Daoy (cell line): ENCODE measurements at places on chromosomes 2 and 18. TPM values are rescaled to one million over a fixed set of nuclear protein-coding genes. Genes with fewer than 3 reads are reported as not detected.

- no peak for DNase-seq
Observed at GRCh38 chr18:68769461-68769860, 28.4 kb upstream of the CCDC102B start.

DNA sequence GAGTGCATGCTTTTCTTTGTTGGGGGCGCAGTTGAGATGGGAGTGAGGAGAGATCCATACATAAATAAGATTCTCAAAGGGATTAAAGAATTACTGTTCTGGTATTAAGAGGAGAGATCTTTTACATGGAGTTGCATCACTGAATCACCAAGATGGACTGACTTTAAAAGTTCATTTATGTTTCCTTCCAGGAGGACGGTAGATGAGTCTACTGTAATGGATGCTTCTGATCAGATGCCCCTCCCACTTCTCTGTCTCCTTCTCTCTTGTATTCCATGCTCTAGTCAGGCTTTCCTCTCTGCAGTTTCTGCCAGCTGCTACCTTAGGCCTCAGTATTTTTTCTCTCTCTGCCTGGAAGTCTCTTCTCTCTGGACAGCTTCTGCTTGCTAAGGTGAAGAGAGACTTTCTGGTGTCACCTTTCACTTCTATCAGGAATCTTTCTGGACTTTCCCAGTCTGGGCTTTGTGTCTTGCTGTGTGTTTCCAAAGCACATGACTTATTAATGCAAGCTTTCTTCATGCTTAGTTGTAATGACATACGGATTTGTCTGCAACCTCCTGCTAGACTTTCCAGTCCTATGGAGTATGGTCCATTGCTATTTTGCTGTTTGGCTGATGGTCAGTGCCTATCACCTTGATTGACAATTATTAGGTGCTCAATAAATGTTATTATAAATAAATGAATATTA is 23.6 kb downstream of the FAM171B start:
- DNase-seq: no peak

GRCh38 chr2:43268066-43268953 is 41.9 kb upstream of the ZFP36L2 start:
- no peak for DNase-seq

- DNase-seq: no peak
Observed at GRCh38 chr2:233416199-233416598, 61.9 kb downstream of the DGKD start.

DNA sequence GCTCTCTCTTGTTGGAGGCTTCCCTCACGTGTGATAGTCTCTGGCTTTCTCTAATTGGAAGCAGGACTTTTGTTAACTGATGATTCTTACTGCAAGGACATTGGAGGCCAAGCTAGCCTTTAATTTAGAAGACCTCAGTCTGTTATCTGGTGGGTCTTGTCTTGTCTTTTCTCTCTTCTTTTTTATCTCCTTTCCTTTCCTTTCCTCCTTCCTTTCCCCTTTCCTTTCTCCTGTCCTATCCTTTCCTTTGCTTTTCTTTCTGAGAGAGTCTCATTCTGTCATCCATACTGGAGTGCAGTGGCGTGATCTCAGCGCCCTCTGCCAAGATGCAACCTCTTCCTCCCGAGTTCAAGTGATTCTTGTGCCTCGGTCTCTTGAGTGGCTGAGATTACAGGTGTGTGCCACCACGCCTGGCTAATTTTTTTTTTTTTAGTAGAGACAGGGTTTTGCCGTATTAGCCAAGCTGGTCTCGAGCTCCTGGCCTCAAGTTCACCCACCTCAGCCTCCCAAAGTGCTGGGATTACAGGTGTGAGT is 18.1 kb downstream of the CCNYL1 start:
- no peak for DNase-seq

- DNase-seq: no peak
Observed at GRCh38 chr2:235573331-235574221, 79.7 kb downstream of the AGAP1 start.

DNA sequence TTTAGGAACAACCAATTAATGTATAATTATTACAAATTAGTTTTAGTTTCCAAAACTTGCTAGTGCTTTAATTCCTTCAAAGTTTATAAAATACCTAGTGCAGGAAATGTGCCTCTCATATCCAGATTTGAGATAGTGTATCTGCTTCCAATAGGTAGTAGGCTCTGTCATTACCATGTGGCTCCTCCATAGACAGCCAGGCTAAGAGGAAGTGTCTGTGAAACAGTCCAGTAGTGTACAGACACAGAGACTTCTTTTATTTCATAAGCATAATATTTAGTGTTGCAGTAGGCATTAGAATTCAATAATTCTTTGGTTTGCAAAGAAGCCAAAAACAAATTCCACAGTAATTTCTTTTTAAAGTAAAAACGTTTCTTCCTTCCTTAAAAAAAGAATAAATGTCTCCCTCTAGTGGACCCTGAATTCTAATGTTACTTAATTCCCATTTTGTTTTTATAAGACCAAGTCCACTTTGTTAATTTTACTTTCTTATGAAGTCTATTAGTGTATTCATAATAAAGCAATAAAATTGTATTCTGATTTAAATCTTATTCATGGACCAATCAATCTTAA is 101.2 kb downstream of the NEB start:
- no peak for DNase-seq

DNA sequence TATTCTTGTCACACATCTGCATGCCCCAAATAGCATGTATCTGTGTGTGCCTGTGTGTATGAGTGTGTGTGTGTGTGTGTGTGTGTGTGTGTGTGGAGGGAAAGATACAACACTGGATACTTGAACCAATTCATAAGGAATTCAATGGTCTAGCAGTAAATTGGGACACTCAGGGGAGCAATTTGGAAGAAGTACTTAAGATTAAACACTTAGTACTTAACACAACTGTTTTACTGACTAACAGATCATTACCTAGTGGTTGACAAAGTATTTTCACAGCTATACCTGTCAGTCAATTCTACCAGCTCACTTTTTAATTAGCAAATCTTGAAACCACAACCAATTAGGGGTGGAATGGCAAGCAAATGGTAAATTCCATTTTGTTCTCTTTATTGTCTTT is 1024.1 kb downstream of the TMEM182 start:
- DNase-seq: no peak

DNA sequence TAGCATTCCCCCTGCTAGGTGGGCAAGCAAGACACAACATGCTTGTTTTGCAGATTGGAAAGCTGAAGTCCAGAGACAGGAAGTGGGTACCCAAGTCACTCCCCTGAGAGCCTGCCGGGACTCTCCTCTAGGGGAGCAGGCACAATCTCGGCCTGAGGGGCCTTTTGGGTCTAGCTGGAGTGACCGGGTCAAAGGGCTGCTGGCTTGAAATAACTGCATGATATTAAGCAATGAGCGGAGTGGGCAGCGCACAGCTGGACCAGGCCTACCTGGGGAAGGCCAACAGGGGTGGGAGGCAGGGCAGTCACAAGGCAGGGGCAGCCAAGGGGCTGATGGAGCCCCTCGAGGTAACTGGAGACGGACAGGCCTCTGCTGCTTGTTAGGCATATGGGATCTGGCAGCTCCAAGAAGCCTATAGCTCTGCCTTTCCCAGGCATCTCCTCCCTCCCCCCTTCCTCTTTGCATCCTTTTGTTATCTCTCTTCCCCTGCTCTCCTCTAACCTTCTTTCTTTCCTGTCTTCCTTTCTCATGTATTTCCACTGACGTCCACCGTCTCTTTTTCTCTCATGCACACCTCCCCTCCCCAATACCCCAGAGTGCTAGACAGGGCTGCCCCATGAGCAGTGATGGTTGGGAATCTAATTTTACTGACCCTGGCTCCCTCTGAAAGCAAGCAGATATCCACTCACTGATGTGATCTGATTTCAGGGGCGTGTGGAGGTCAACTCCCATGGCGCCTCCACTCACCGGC is 237.5 kb downstream of the LOXHD1 start:
- no peak for DNase-seq

DNA sequence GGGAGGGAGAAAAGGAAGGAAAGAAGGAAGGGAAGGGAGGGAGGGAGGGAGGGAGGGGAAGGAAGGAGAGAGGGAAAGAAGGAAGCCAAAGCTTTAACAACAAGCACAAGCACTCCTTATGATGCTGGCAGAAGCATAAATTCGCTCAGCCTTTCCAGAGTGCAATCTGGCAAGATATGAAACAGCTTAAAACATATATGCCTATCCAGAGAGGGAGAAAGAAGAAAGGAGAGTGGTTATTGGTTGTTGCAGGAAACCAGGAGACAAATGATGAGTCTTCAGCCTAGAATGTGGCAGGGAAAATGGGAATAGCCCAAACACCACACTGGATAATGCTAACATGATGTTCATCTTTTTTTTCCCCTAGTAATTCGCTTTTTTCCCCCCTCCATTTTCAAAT is 64.0 kb downstream of the STPG4 start:
- no peak for DNase-seq

GRCh38 chr2:18518116-18519111 is 42.0 kb downstream of the RDH14 start:
- peak; percentile 15 for DNase-seq

- DNase-seq: peak; percentile 87
Observed at GRCh38 chr2:226800941-226801784, 1.5 kb upstream of the IRS1 start.

DNA sequence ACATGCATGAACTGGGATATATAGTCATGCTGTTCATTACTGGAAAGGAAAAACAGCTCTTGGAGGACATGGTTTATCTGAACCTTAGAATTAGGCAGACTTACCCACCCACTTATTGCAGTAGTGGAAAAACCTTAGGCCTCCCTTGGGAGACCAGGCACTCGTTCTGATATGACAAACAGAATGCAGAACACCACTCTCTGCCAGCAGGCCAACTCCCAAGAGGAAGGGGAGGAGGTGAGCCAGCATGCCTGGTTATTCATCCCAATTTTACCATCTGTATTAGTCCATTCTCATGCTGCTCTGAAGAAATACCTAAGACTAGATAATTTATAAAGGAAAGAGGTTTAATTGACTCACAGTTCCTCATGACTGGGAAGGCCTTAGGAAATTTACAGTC is 17.5 kb downstream of the C18orf63 start:
- DNase-seq: no peak

- peak; percentile 60 for DNase-seq
Observed at GRCh38 chr2:88247531-88247930, 77.4 kb downstream of the THNSL2 start.

- peak; percentile 47 for DNase-seq
Observed at GRCh38 chr2:54858021-54858681, 134.7 kb downstream of the EML6 start.

- DNase-seq: no peak
Observed at GRCh38 chr2:6111781-6112261, 419.6 kb downstream of the SOX11 start.

DNA sequence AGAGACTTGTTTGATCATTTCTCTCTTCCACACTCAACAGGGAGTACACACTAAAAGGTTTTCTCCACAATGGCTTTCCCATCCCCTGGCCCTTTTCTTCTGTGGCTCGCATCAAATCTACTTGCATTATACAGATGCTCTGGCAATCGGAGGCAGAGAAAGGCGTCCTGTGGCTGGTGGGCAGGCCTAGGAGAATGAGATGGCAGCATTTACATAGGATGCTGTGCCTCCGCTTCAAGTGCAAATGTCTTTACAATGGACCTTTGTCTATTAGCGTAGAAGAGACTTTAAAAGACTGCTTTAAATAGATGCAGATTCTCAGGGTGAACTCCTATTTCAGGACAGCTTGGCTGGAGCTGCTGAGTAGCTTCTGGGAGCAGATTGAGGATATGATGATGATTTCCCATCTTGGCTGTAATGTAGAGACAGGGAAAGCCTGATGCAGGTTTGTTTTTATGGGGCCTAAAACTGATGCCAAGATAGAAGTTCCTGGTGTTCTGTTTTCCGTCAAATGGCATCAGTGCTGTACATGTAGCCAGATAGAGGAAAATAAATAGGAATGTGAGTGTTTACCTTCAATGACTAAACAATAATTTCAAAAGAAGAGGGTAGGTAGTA is 423.4 kb downstream of the RND3 start:
- no peak for DNase-seq

GRCh38 chr18:12766986-12767433 is 64.2 kb downstream of the PSMG2 start:
- no peak for DNase-seq

GRCh38 chr18:32906506-32907310 is 133.9 kb upstream of the KLHL14 start:
- peak; percentile 25 for DNase-seq

- no peak for DNase-seq
Observed at GRCh38 chr2:30261695-30262211, 30.4 kb downstream of the LBH start.

DNA sequence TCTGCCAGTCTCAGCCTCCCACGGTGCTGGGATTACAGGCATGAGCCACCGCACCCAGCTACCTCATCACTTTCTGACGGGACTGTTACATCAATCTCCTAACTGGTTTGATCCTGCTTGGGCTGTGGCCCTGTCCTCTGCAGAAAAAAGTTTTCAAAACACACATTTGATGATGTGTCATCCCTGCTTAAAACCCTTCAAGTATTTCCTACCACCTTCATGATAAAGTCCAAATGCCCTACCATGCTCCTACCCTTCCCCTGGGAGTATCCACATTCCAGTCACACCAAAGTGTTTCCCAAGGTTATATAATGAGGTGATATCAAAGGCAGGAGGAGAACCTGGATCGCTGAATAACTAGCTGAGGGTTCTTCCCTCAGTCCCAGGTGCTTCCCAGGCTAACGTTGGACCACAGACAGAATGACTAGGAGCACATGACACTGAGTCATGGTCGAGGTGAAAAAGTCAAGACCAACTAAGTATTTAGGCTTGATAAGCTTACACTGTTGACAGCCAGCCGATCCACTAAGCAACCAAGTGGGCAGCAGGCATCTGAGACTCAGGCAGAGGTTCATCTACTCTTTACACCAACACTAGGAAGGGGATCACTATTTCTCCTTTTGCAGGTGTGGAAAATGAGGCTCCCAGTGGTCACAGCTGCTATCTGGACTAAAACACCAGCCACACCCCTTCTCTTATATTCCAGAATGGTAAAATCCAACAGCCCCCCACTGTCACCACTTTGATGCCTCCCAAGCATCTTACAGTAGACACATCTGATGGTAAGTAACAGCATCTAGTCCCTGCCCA is 31.8 kb downstream of the CYRIA start:
- DNase-seq: peak; percentile 75

DNA sequence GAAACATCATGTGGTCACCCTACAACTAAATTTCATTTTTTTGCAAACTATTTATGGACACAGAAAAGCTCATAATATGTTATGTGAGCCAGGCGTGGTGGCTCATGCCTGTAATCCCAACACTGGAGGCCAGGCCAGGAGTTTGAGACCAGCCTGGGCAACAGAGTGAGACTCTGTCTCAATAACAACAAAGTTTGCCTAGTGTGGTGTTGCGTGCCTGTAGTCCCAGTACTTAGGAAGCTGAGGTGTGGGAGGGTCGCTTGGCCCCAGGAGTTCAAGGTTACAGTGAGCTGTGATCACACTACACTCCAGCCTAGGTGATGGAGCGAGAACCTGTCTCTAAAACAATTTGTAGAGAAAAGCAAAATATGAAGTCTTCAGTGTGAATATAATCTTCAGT is 5.8 kb downstream of the IAH1 start:
- no peak for DNase-seq

The MGAT4A gene
- 3.9 and 7.7 TPM in 2 replicates for total RNA-seq

The INPP5D gene
- not detected in 2 replicates for total RNA-seq

The SNRNP200 gene
- total RNA-seq: 29.2 and 34.9 TPM in 2 replicates

The CYBRD1 gene
- total RNA-seq: 10.2 and 12.3 TPM in 2 replicates

The EVX2 gene
- total RNA-seq: not detected in 2 replicates

The MARCO gene
- not detected in 2 replicates for total RNA-seq

The SAG gene
- total RNA-seq: not detected in 2 replicates

The POTEI gene
- 0.06 and 0.40 TPM in 2 replicates for total RNA-seq

The CENPA gene
- total RNA-seq: 25.3 and 27.9 TPM in 2 replicates

The CEBPZ gene
- total RNA-seq: 130 and 161 TPM in 2 replicates

The SH3BP4 gene
- total RNA-seq: 72.1 and 98.8 TPM in 2 replicates
